Left lobe of liver (tissue), 2 donors: ENCODE measurements at places on chromosomes 16 and 17.

DNA sequence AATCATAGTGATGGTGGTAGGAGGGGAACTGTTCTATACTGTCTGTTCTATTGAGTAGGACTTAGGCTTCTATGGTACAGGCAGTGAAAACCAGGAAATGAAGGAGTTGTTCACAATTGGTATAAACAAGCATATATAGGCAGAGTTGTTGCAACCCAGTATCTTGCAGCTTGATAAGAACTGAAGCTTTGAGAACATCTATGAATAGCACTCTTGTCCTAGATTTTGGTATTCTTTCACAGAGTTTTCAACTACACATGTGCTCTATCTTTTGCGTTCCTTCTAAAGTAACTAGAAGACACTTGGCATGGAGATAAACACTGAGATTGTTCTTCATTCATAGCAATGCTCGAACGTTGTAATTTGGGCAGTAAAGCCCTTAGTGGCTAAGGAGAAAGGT lies 91.8 kb downstream of the KCNJ2 start:
- no peak for DNase-seq

DNA sequence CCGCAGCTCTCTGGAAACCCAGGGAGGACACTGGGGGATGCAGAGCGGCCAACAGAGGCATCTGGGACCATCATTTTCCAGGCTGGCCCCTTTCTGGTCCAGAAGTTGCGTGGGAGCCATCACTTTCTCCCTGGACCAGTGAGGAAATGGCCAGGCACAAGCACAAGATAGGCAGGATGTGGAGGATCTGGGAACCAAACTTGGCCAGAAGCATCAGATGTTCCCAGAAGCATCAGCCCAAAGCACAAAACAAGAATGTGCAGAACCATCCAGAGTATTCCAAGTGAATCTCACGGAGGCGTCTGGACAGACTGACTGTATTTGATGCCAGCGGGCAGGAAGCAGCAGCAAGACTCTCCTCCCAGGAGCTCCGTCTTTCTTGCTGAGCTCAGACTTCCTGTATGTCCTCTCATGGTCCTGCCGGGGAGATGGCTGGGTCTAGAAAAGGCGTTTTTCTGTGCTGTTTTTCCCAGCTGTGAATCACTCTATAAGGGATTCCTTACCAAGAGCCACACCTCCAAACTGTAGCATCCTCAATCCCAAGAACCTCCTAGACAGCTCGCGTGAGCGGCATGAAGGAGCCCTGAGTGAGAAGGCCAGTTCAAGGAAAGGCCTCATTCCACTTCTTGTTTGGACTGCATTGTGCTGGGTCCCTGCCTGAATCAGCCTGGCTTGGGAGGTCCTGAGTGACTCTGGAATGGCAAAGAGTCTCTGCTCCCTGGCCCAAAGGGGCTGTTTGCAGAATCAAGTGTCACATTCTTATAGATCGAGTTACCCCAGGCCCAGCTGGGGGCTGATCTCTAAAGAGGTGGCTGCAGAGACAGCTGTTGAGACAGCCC lies 49.5 kb upstream of the MTSS2 start:
- DNase-seq: no peak

DNA sequence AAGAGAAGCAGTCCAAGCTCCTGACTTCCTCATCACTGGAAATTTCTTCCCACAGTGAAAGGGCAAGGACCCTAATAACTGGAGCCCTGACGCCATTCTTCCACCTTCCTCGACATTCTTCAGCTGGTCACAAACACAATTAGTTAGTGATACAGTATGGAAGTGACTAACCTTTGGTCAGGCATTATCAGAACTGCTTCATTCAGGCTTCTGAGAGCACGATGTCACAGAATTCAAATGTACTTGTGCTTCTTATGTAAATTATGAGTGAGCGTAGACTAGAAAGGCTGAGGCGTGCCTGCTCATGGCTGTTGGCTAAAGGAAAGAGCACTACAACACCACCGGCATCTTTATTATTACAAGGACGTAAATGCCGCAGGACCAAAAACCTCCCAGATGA lies 302.9 kb upstream of the AXIN2 start:
- DNase-seq: no peak

GRCh38 chr16:53209877-53210276 lies 155.1 kb downstream of the CHD9 start:
- no peak for DNase-seq

DNA sequence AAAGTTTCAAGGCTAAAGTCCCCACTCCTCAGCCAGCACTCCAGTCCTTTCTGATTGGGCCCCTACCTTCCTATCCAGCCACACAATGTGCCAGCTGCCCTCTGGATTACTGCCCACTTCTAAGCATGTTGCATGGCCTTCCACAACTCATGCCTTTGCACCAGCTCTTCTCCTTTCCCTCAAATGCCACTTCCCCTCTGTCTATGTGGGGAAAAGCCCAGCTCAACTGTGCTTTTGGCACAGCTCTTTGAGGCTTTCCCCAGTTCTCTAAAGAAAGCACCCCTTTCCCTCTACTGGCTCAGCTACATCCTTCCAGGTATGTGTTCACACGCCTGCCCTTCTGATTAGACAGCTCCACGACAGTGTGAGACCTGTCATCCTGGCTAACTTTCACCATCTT lies 18.5 kb downstream of the GTF3C1 start:
- no peak for DNase-seq

DNA sequence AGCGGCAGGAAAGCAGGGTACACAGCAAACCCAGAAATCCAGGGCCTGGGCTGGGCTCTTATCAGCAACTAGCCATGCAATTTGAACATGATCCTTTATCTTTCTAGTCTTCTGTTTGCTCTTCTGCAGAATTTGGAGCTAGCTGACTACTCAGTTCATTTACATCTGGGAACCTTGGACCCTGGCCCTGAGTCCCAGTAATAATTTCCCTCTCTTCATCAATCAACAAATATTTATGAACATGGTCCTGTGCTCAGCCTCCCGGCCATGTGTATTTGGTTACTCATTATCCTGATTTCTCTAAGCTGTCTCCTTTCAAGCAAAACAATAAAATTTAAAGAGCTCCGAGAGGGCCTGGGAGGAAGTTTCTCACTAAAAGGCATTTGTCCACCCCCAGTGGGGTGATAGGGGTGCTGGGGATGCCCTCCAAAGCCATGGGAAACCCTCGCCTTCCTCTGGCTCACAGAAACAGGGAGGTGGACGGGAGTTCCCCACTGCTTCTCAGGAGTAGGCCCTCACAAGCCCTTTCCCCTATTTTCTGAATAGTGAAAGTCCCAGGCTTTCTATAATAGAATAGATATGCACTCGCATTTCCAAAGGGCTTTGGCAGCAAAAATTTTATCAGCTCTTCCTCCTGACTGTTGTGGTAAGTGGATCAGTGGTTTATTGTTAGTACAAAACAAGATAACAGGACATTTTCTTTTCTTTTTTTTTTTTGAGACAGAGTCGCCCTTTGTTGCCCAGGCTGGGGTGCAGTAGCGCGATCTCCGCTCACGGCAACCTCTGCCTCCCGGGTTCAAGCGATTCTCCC lies 6.9 kb upstream of the WDR59 start:
- DNase-seq: peak; percentile 89

- DNase-seq: peak; percentile 64
Observed at GRCh38 chr16:81443688-81444447, 740 bp upstream of the CMIP start.

DNA sequence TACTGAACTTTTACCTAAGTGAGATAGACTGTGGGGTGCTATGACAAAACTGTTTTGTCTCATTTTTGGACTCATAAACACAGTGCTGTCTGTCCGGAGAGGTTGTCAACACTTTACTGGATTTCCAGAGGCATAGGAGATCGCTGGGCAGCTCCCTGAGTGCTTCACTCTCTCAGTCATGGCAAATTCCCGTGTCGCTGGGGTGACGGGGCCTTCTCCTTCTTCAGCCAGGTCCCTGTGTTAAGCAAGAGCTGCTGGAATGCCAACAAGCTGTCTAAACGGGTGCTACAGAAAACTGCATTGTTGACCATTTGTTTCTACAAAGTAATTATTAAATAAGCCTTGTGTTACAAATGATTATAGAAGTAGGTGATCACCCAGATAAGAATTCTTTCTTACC lies 141.6 kb downstream of the DNAH9 start:
- no peak for DNase-seq

DNA sequence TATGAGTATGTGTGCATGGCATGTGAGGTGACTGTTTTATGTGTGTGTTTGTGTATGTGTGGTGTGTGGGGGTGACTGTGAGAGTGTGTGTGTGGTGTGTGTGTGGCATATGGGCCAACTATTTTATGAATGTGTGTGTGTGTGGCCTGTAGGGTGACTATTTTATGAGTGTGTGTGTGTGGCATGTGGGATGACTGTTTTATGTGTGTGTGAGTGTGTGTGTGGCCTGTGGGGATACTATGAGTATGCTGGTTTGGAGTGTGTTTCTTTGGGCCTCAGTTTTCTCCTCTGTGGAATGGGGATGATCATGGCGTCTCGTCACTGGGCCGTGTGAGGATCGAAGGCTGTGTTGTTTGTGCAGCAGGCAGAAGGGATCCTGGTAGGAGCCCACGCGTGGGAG lies 152.1 kb upstream of the PLCG2 start:
- DNase-seq: no peak

- no peak for DNase-seq
Observed at GRCh38 chr16:81668243-81669097, 110.6 kb upstream of the PLCG2 start.

GRCh38 chr17:80352991-80353665 lies 61.8 kb upstream of the ENDOV start:
- no peak for DNase-seq

DNA sequence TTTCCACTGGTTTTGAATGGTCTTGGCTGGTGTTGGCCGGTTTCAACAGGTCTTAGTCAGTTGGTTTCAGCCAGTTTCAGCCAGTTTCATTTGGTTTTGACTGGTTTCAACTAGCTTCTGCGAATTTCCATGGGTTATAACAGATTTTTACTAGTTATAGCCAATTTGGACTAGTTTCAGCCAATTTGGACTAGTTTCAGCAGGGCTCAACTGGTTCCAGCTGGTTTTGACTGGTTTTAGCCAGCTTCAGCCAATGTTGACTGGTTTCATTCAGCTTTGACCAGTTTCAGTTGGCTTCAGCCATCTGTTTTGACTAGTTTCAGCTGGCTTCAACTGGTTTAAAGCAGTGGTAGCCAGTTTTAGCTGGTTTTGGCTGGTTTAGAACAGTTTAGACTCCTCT lies 432.6 kb downstream of the UTP18 start:
- DNase-seq: no peak

DNA sequence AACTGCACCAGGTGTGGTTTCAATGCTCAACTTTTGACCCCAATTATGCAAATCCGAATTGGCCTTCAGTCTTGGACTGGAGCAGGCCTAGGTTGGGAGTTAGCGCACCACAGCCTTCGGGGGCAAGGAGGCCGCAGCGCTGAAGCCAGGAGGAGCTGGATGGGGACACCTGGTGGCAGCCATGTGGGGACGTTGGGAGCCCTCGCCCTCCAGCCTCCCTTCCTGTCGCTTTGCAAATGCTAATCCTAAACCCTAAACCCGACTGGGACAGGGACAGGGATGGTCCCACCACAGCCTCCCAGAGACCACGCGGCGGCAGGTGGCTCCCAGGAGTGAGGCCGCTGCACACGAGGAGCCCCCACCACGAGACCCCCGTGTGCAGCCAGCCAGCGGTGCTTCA lies 58.7 kb downstream of the KLHDC4 start:
- no peak for DNase-seq
